ENCODE measurements at places on chromosomes 13 and 19. TPM values are rescaled to one million over a fixed set of nuclear protein-coding genes. Genes with fewer than 3 reads are reported as not detected.

COMP gene
- 4.7 TPM for total RNA-seq

S1PR5 gene
- total RNA-seq, result 1.9 TPM

LRRC63 gene
- not detected for total RNA-seq

COX6B2 gene
- not detected for total RNA-seq

SKA3 gene
- 11.5 TPM for total RNA-seq

PRR22 gene
- 1.3 TPM for total RNA-seq

KLF1 gene
- not detected for total RNA-seq

TEKTIP1 gene
- total RNA-seq, result not detected

DYRK1B gene
- total RNA-seq, result 12.0 TPM

ADGRL1 gene
- 2.1 TPM for total RNA-seq

C19orf81 gene
- not detected for total RNA-seq

NLRP9 gene
- not detected for total RNA-seq

ZNF613 gene
- 4.0 TPM for total RNA-seq

CYP2A6 gene
- total RNA-seq, result not detected

RGL3 gene
- total RNA-seq, result 10.6 TPM

PLA2G4C gene
- total RNA-seq, result 4.4 TPM

GPR4 gene
- 13.6 TPM for total RNA-seq

CDK8 gene
- 19.5 TPM for total RNA-seq

ZNF433 gene
- 4.0 TPM for total RNA-seq

CEACAM20 gene
- not detected for total RNA-seq

CEACAM19 gene
- 2.0 TPM for total RNA-seq

LYL1 gene
- 5.0 TPM for total RNA-seq

TEX29 gene
- not detected for total RNA-seq

HSD17B14 gene
- total RNA-seq, result 8.6 TPM

CKM gene
- total RNA-seq, result not detected

MCEMP1 gene
- total RNA-seq, result not detected

FREM2 gene
- total RNA-seq, result not detected

SERTAD3 gene
- 37.1 TPM for total RNA-seq

ERICH4 gene
- not detected for total RNA-seq

INAFM1 gene
- 14.7 TPM for total RNA-seq

ZNF229 gene
- 6.5 TPM for total RNA-seq

ZNF177 gene
- 2.2 TPM for total RNA-seq

ZNF135 gene
- not detected for total RNA-seq

ZNF324B gene
- total RNA-seq, result 3.8 TPM

SWSAP1 gene
- 1.6 TPM for total RNA-seq

GET3 gene
- total RNA-seq, result 101 TPM

Data from HFFc6 (cell line).